Hair follicle dermal papilla cell (primary cell): ENCODE measurements at places on chromosomes 4 and X. TPM values are rescaled to one million over a fixed set of nuclear protein-coding genes. Genes with fewer than 3 reads are reported as not detected.

Gene CPXCR1
- total RNA-seq: not detected in 2 replicates

Gene SH3TC1
- 0.36 and 0.81 TPM in 2 replicates for total RNA-seq

Gene GASK1B
- total RNA-seq: 37.8 and 52.7 TPM in 2 replicates

Gene TXK
- total RNA-seq: 0.32 and 1.6 TPM in 2 replicates

Gene CYLC1
- total RNA-seq: not detected in 2 replicates

Gene SSX1
- not detected in 2 replicates for total RNA-seq

Gene IGFBP7
- 293 and 375 TPM in 2 replicates for total RNA-seq

Gene ARMCX2
- 86.7 and 111 TPM in 2 replicates for total RNA-seq

Gene DMD
- 3.0 and 6.0 TPM in 2 replicates for total RNA-seq

Gene ADH7
- 0.24 and 2.1 TPM in 2 replicates for total RNA-seq

Gene GATA1
- not detected in 2 replicates for total RNA-seq

Gene SUPT20HL2
- not detected in 2 replicates for total RNA-seq

Gene PDE5A
- 9.0 and 13.1 TPM in 2 replicates for total RNA-seq

Gene TRIM60
- total RNA-seq: not detected in 2 replicates

Gene CXCL11
- not detected in 2 replicates for total RNA-seq

Gene ANK2
- 84.4 and 97.5 TPM in 2 replicates for total RNA-seq

Gene CT45A2
- total RNA-seq: not detected in 2 replicates

Gene CLTRN
- 0.24 TPM in 1 of 2 replicates, not detected in the other for total RNA-seq

Gene AADAT
- 6.1 and 8.9 TPM in 2 replicates for total RNA-seq

Gene FDCSP
- not detected in 2 replicates for total RNA-seq

Gene PPP4R3C
- not detected in 2 replicates for total RNA-seq

Gene ODAPH
- not detected in 2 replicates for total RNA-seq

Gene SULT1E1
- total RNA-seq: not detected in 2 replicates

Gene H2BW2
- total RNA-seq: not detected in 2 replicates

Gene SMR3B
- total RNA-seq: not detected in 2 replicates

Gene C1GALT1C1
- total RNA-seq: 28.1 and 32.3 TPM in 2 replicates

Gene FABP2
- total RNA-seq: not detected in 2 replicates

Gene SSX2
- not detected in 2 replicates for total RNA-seq

Gene FAT4
- total RNA-seq: 80.1 and 117 TPM in 2 replicates

Gene PDCL2
- not detected in 2 replicates for total RNA-seq

Gene TRMT10A
- 5.6 and 6.7 TPM in 2 replicates for total RNA-seq

Gene ATOH1
- not detected in 2 replicates for total RNA-seq

Gene NSG1
- total RNA-seq: 0.16 and 0.73 TPM in 2 replicates

Gene FMR1
- 26.6 and 27.3 TPM in 2 replicates for total RNA-seq

Gene UXT
- 55.8 and 74.7 TPM in 2 replicates for total RNA-seq

Gene PLXNA3
- total RNA-seq: 23.8 and 35.0 TPM in 2 replicates

Gene CCDC149
- total RNA-seq: 19.7 and 23.7 TPM in 2 replicates

Gene NMU
- total RNA-seq: 0.16 TPM in 1 of 2 replicates, not detected in the other

Gene LAMP2
- 200 and 231 TPM in 2 replicates for total RNA-seq
